ENCODE measurements at places on chromosomes 1 and 21.
A peak's percentile ranks its signal among the peaks of the same experiment; 100 is the strongest.

- no peak for DNase-seq
These were observed 276.5 kb upstream of the USP25 start for GRCh38 chr21:15453261-15453660.

GRCh38 chr1:183365093-183365492 is 53.1 kb downstream of the NMNAT2 start:
- DNase-seq, result no peak

- no peak for DNase-seq
These were observed 167.2 kb upstream of the PDE4B start for GRCh38 chr1:65625528-65625927.

DNA sequence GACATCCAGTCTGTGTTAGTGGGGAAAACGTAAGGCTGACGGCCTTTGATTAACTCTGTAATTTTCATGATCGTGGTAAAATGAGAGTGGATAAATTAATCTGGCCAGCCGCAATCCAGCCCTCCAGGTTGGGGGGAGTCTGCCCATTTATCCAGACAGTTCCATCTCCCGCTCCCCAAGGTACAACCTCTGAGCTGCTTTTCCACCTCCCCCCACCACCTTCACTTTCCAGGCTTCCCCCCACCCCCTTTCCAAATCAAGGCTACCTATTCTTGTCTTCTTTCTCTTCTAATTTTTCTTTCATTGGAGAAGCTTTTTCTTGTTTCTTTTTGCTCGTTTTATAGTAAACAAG is 6.0 kb downstream of the MIER1 start:
- DNase-seq, result no peak

DNA sequence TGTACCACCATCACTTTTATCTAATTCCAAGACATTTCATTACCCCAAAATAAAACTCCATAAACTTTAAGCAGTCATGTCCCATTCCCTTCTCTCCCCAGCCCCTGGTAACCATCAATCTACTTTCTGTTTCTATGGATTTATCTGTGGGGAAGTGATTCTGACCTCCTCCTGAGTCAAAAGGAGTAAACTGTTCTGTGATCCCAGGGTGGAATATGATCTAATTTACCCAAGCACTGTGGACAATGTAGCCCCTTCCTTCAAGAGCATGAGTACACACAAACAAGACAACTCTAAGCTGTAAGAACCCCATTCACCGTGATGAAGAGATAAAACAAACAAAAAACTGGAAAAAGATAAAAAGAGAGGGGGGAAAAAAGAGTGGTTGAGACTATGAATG is 77.9 kb downstream of the PLPP3 start:
- no peak for DNase-seq

DNA sequence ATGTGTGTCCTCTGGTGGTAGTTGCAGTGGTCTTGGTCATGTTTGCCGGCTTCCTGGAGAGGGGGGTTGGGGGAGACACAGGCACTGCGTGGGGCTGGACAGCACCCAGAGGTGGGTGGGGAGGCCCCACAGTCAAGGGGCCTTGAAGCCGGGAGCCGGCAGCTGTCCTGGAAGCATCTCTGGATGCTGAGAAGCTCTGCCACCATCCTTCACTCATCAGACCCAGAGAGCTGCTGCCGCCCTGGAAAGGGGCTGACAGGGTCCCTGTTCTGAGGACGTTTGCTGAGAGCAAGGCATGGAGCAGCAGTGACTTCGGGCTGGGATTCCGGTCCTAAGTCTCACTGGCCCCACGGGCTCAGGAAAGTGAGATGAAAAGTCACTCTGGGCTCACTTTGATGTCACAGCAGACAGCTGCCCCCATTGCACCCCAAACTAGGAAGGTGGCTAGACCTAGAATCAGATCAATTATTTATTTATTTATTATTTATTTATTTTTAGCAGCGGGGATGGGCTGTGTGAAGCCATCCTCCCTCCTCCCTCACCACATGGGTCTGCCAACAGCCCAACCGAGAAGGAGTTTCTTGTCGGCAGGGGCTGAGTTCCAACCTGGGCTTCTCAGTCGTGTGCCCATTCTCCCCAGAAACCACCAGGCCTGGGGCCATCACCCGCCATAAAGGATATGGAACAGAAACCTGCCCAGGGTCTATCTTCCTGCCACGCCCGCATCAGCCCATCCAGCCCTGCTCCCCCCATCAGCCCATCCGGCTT is 547.4 kb downstream of the PTPRU start:
- no peak for DNase-seq

DNA sequence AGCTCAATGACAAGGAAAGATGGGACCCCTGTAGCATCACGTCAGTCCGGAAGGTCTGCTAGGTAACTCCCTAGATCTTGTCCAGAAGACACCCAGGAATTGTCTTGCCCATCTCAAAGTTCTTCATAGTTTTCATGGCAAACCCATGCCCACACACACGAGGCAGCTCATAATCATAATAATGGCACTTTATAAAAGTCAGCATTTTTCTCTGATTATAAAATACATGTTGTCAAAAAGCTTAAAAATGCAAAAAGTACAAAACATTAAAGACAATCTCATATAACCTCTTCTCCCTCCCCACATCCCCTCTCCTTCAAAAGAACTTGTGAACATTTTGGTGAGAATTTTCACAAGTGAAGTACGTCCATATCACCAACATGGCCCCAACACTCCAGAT is 30.8 kb downstream of the EPHX1 start:
- DNase-seq, result no peak

DNA sequence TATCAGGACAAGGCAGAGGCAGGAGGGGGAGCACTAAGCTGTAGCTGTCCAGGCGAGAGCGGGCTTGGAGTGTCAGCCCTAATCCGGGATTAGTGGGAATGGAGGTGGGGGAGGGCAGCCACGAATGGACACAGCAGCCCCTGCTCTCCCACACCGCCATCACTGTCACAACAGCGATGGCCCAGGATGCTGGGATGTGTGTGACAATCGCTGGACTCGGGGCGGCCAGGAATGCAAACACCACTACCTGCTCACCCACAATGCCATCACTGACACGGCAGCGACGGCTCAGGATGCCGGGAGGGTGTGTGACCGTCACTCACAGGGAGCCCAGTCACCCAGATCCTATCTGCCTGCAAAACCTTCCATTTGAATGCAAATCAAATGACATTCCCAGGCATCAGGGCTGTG is 2.9 kb downstream of the C2CD2 start:
- no peak for DNase-seq

DNA sequence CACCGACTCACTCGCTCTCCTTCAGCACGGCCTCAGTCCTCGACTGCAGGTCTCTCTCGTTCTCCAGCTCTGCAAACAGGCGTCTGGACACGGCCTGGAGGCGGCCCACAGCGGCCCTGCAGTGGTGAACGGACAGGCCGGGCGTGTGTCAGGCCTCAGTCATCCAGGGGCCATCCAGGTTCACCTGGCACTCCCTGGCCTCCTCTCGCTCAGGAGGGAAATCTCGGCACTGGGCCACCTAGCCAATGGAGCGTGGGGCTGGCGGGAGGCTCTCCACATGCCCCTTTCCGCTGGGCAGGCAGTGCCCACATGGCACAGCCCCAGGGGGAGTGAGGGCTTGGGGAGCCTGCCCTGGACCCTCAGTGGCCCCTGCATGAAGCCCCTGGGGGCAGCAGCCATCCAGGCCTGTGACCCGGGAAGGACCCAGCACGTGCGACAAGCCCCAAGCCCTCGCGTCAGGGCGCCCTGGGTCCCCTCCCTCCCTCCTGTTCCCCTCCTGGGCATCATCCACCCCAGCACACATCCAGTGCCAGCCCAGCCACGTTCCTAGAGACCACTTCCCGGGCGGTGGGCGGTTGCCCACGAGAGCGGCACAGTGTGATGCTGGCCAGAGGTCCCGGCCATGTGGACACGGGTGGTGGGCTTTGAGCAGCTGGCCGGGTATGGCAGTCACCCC is 18.1 kb downstream of the CFAP74 start:
- DNase-seq, result no peak

- DNase-seq, result peak; percentile 36
These were observed 13.6 kb downstream of the PCNX2 start for GRCh38 chr1:233281711-233282581.

DNA sequence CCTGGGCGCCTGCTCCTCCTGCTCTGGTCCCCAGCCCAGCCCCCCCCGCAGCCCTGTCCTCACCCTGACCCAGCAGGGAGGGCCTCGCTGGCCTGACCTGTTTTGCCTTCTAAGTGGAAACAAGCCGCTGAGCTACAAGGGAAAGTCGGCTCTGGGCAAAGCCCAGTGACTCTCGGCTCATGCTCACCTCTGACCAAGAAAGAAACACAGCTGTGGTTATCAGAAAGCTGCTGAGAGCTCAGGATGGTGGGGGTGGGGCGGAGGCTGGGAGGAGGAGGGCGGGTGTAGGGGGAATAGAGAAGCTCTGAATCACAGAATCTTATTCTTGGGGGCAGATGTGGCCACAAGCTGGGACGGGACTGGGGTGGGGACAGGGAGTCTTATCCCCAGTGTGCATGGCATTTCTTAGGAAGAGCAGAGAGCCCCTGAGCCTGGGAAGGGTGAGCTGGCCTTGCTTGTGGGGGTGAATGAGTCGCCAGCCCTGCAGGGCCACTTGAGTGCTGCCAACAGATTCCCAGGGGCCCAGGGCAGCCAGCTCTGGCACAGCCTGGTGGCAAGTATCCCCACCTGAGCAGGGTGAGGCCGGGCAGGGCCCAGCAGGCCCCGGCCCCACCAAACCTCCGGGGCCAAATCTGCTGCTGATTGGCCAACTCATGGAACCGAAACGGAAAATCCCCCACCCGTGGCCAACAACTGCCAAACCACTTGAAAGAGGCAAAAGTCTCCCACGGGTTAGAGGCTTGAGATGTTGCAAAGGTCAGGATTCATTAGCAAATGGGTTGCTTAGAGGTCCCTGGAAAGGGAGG is 120.6 kb downstream of the SPSB1 start:
- DNase-seq, result peak; percentile 58

DNA sequence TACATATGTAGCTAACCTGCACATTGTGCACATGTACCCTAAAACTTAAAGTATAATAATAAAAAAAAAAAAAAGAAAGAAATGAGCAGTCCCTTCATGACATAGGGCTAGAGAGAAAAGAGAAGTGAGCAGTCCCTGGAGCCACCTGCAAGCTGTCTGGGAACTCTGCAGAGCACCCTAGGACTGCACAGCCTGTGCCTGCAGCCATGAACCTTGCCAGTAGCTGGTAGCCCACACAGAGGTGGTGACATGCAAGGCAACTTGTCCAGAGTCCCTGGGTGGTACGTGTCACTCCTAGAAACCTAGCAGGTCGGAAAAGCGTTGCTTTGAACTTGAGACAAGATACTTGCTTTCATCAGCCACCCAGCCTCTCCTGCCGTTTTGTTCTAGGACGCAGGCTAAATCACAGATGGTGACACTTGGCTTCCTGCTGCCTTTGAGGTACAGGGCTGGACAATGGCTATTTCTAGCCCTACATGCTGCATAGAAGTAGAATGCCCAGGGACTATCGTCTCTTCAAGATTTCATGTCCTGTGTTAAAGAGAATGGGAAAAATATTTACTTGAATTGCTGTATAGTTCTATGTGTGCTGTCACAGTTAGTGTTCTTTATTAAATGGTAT is 260.9 kb downstream of the LTN1 start:
- DNase-seq, result no peak

DNA sequence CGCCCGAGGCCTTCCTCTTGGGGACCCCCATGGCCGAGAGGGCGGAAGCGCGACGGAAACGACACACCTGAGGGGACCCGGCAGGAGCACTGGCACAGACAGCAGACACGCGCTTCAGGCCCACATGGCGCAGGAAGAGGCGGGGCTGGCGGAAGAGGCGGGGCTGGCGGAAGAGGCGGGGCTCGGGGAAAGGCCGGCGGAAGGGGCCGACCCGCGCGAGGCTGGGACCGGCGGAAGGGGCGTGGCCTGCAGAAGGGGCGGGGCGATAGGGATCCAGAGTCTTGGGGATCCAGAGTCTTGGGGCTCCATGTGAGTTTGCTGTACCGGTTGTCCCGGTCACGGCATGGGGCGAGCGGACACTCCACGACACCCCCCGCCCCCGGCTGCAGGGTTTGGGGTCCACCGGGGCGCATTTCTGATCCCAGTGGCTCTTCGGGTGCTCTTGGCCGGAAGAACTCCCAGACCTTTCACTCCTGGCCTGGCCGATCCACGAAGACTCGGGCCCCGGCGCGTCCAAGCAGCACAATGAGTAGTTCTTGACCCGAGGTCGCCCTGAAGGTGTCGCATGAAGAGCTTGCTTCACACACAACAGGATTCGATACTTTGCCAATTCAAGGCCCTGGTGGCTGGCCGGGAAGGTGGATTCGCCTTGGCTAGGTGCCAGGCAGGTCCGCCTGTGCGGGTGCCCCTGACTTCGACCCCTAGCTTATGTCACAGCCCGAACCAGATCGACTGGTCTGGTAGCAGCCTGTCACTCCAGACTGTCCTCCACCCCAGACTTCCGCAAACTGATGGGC is at the start of gene URB1:
URB1 (minus strand) TSS at position 133 of the 797 bp plus-strand sequence; CDS start at position 31, 102 bp downstream.
- DNase-seq, result peak; percentile 91

DNA sequence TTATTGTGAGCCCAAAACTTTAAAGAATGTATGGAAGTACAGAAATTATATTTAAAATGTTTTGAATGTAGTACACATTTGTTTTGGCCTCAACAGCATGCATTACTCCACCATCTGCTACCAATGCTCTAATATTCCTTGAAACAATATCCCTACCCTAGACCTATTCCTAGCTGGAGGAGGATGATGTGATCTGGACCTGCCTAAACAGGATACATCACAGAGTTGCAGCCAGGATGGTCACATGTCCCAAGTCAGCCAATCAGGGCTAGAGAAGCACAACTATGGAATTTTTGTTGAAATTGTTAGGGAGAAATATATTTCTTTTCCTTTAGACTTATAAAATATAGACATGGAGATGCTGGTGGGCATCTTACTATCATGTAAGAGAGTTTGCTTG is 623.3 kb upstream of the NR5A2 start:
- no peak for DNase-seq

DNA sequence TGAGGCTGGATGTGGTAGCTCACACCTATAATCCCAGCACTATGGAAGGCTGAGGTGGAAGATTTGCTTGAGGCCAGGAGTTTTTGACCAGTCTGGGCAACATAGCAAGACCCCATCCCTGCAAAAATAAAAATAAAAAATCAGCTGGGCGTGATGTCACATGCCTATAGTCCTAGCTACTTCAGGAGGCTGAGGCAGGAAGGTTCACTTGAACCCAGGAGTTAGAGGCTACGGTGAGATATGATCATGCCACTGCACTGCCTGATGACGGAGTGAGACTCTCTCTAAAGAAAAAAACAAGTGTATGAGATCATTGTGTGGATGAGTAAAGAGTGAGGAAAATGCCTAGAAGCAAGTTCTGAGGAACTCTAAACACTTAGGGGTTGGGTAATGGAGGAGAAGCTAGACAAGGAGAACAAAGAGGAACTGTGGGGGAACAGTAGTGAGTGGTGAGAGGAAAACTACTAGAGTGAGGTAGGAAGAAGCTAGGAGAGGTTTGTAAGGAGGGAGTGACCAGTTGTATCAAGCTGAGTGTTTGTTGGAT is 17.0 kb downstream of the CLIC4 start:
- DNase-seq, result no peak

DNA sequence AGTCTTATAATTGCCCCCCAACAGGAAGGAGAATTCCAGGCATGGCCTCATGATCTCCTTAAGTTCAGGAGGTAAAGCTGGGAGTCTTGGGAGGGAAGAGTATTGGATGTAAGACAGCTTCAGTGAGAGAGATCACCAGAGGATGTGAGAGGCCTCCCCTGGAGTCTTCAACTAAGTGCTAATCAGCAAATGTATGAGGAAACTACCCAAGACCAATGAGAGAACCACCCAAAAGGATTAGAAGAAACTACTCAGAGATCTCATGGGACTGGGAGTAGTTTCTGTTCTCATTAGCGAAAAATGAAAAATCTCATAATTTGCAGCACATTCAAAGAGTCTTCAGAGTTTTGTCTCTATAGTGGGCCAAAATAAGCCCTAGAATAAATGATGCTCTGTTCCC is 36.6 kb upstream of the WNT2B start:
- no peak for DNase-seq

All from activated T-helper 2 cell treated with anti-CD3 and anti-CD28 coated beads, Interferon-gamma antibody, Interleukin-2, Interleukin-4, amounts not matched to agents 10 μg/mL and 5 μg/mL and 100 μg/mL, durations not matched to agents 14 hours and 24 hours and 36 hours (primary cell).